Ovary (tissue), 10 donors: ENCODE measurements at places on chromosomes 7 and 10. TPM values are rescaled to one million over a fixed set of nuclear protein-coding genes. Genes with fewer than 3 reads are reported as not detected.

The PIP gene
- not detected for total RNA-seq

- DNase-seq, result no peak
Observed at GRCh38 chr7:111877931-111878330, 315.6 kb upstream of the IMMP2L start.

GRCh38 chr10:95447685-95448084 lies 113.5 kb downstream of the SORBS1 start:
- peak; percentile 39 for DNase-seq

The NAT16 gene
- total RNA-seq, result not detected

DNA sequence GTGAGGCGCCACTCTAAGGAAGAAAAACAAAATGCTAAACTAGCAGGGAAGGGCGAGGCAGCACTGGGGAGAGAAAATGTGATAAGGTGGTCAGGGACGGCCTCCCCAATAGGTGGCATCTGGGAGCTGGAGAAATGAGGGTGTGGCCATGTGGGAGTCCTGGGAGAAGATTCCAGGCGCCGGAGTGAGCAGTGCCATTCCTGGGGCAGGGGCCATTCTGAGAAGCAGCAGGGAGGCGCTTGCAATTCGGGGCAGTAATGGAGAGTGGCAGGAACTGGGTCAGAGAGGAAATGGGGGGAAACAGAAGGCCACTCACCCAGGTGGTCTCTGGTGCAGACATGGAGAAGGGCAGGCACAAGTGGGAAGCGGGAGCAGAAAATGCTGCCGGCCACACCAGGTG lies 61.8 kb upstream of the LRRC18 start:
- DNase-seq, result peak; percentile 48

The OR2A5 gene
- total RNA-seq, result not detected

DNA sequence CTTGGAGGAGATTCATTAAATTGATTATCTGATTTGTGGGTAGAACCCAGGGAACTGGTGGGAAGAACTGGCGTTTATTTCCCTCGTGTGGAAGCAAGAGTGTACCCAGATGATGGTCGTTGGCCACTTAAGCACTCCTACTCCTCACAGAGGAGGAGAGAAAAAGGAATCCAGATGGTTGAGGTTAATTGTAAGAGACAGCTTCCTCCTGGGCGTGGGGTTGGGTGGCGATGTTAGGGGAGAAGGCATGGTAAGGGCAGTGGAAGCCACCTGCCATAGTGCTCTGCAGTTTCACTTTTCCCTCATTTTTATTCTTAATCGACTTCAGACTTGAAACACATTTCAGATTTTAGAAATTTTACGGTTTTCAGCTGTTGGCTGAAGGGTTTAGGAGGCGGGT lies 104.1 kb downstream of the DOCK1 start:
- no peak for DNase-seq

The PLXDC2 gene
- 20.5 TPM for total RNA-seq

- DNase-seq, result no peak
Observed at GRCh38 chr7:8129318-8129659, 132.7 kb downstream of the ICA1 start.

The HABP2 gene
- 2.3 TPM for total RNA-seq

DNA sequence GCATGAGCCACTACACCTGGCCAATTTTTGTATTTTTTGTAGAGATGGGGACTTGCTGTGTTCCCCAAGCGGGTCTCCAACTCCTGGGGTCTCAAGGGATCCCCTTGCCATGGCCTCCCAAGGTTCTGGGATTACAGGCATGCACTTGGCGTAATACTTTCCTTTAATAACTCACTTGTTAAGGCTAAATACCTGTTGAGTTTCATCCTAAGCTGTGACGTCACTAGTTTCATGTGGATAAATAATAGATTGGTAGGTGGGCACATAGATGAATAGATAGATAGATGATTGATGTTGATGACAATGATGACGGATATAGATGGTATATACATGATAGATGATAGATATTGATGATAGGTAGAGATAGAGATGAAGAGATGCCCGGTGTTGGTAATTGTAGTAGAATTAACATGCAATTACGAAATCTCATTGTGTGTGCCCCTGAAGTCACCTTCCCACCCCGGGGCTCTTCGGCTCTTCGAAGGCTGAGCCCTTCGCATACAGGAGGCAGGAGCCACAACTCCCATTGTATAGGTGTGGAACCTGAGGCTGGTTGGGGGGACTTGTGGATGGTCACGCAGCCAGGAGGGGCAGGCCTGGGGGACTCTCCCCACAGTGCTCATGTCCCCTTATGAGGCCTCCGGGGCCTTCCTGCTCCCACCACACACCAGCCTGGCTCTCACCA lies 2.6 kb downstream of the GRIFIN start:
- no peak for DNase-seq

- no peak for DNase-seq
Observed at GRCh38 chr7:128679920-128680319, 7.8 kb downstream of the GARIN1A start.

DNA sequence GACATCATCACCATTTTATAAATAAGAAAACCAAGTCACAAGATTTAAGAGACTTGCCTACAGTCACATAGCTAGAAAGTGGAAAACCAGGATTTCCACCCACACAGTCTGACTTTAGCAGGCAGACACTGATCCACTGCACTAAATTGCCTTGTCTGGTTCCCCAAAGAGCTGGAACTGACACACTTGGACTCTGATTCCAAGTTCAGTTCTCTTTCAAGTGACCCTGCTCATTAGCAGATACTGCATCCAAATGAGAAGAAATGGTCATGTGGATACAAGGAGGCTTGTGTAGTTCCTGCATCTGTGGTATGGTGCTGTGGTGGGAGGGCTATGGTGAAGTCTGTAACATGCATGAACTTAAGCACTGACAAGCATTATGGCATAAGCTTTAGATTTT lies 180.1 kb upstream of the MKLN1 start:
- DNase-seq, result no peak

The GHRHR gene
- total RNA-seq, result not detected

DNA sequence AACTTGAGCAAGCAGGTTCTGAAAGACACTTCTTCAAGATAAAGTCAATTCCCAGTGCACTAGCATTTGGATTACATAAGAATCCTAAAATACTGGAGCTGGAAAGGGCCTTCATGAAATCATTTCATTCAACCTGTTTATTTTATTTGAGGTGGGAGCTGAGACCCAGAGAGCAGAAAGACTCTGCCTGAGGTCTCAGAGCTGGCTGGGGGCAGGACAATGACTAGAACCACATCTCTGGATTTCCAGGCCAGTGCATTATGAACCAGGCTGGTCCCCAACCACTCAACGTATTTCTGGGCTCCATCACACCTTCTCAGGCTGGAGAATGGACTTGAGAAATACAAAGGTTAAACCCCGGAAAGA lies 8.4 kb downstream of the ANXA11 start:
- DNase-seq, result no peak

DNA sequence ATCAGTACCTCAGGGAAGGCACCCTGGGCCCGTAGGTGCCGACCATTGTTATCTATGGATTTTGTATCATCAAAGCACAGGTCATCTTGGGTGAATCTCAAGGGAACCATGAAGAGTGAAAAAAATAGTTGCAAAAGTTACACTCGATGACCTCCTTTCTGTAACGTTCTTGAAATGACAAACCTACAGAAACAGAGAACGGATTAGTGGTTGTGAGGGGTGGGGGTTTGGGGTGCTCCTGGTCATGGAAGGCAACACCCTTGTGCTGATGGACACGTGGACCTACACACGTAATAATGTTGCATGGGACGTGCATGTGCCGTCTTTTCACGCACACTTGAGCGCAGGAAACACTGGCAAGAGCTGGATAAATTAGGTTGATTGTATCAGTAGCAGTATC lies 655.9 kb downstream of the SDK1 start:
- DNase-seq, result no peak

GRCh38 chr10:70911386-70911785 lies 23.0 kb upstream of the PCBD1 start:
- no peak for DNase-seq

The RBP3 gene
- total RNA-seq, result not detected

- DNase-seq, result no peak
Observed at GRCh38 chr10:57338823-57339558, 928.7 kb downstream of the IPMK start.

DNA sequence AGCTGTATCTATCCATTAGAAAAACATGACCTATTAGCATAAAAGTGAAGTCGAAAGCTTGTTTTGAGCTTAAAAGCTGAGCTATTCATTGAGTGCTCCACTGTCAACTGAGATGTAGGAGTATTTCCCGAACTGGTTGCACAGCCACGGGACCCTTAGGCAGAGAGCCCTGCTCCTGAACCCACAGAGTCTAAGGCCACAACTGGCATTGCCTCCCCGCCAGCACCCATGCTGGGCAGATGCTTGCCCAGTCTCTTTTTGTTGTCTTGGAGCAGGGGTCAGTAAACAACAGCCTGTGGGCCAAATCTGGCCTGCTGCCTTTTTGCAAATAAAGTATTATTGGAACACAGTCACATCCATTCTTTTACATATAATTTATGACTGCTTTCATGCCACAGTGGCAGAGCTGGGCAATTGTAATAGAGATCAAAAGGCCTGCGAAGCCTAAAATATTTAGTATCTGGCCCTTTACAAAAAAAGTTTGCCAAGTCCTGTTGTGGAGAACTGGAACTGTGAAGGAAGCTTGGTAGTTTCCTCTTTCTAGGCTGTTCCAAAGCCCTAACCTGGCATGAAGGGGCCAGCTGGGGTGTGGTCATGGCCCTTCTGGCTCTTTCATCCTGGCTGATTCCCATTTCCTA lies 58.4 kb upstream of the WAPL start:
- DNase-seq, result no peak

- peak; percentile 47 for DNase-seq
Observed at GRCh38 chr10:48463318-48464003, 141.4 kb downstream of the ARHGAP22 start.

DNA sequence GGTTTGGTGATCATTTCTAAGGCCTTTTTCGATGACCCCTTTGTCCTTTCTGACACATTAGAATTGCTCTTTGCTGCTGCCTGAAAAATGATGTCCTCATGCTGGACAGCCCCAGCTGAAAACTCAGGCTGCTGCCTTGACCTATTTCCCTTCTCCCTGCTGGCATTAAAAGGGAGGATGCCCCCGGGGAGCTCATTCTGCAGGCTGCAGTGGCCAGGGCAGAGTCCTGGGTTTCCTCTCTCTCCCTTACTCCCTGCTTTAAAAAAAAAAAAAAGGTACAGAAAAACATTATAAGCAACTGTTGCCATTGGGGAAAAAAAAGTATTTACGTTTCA lies 35.4 kb downstream of the LRRC4 start:
- no peak for DNase-seq

DNA sequence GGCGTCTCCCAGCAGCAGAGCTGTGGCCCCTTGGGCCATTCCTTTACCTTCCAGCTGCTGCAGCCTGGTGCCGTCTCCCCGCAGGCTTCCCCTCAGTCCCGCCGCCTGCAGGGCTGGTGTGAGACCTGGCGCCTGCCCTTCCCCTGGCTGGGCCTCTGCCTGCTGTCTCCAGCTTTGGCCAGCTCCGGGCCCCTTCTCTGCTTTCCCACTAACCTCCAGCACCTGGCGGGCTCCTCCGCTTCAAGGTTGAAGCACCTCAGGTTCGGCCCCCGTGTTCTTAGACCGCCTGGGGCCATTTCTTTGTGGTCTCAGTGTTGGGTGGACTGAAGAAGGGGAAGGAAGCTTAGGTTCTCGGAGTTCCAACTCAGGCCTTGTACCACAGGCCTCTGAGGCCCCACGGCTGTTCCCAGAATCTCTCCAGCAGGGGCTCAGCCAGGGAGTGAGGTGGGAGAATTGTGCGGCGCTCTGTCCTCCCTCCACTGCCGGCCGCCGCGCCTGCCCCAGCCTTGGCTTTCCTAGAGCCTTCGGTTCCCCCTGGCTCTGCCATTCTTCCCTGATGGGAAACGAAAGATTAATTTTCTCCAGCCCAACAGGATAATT lies 30.3 kb downstream of the GBX1 start:
- no peak for DNase-seq

DNA sequence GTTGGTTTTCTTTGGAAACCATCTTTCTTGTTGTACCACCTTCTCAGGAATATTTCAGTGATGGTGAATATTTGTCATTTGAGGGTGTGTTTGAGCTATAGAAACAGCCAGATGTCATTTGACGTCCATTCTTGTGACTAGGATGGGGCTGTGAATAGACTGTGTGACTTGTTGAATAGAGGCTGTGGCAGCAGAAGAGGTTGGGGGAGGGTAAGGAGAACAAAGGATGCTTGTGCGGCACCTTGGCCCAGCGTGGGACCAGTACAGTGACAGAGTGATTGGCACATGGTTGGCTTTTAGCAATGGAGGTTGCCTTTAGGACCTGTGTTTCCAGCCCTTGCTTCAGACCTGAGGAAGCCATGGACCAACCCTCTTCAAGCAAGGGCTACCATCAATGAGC lies 11.3 kb downstream of the DMBT1 start:
- DNase-seq, result no peak
